ENCODE measurements at places on chromosomes 2 and 18.

DNA sequence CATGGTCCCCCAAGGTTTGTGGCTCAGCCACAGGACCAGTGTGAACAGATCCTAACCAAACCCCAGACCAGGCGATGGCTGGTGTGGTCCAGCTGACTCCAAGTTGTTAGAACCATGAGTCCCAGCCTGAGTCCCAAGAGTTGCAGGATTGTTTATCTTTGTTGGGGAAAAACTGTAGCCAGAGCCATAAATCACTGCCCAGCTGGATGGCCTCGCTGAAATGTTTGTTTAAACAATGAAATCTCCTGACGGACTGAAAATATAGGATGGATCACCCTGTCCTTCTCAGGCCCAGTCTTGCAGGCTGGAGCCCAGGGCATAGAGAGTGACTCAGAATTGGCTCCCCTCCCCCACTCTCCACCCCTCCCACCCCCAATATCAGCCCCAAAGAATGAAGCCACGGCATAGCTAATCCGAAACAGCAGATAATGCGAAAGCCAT lies 36.4 kb downstream of the PKDCC start:
- no peak for DNase-seq

DNA sequence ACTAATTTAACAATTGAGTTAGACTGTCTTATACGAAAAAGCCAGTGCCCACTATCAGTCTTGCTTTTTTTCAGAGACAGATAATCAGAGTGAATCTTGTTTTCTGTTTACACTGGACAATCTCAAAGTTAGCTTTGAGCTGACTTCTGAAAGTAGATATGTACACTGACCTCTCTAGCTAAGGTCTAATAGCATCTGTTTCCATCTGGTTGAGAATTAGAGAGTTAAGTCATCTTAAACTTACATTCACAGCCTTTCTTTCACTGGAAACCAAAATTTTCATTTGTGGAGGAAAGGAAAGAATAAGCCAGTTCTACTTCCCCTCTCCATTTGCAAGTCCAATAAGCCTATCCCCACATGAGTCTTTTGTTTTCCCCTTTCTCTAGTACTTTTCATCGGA lies 89.3 kb downstream of the VRK2 start:
- DNase-seq: no peak

GRCh38 chr2:216551234-216552068 lies 52.8 kb downstream of the RPL37A start:
- DNase-seq: no peak

- DNase-seq: no peak
Measured at GRCh38 chr18:69845593-69846506, 101.8 kb downstream of the CD226 start.

DNA sequence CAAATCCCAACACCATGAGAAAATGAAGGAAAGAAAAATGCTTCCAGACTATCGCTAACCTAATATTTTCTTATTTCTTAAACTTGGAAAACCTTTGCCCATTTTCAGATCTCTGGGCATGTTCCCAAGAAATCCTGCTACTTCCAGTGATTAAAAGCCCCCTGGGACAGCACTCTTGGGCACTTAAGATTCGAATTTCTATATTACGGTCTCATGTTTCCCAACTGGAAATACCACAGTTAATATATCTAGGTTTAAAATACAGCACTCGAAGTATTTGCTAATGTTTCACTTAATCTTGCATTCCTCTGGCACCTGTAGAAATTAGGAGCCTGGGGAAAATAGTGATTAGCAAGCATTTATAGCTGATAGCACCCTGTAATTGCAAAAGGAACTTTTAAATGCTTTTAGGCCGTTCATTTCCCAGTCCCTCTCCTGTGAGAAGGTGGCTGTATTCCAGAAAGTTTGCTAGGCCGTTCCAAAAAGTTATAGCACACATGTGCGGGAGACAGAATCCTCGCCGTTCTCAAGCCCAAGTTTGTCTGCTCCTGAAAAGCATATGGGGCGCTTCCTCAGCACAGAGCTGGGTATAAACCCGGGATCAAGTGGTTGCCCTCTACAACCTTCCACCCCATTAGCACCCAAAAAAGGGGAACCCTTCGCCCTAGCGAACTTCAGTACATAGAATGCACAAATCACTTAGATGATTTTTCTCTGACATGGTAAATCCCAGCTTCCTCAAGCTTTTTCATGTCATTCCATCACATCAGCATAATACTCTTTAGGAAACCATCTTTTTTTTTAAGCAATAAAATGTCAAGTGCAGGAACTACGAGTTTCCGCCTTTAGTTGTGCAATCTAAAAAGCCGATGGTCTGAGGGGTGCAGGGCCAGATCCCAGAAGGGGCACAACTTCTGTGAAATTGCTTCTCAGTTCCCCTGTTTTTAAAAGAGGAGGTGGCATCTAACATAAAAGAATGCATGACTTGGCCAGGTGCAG lies 60.6 kb downstream of the DIPK1C start:
- DNase-seq: no peak

DNA sequence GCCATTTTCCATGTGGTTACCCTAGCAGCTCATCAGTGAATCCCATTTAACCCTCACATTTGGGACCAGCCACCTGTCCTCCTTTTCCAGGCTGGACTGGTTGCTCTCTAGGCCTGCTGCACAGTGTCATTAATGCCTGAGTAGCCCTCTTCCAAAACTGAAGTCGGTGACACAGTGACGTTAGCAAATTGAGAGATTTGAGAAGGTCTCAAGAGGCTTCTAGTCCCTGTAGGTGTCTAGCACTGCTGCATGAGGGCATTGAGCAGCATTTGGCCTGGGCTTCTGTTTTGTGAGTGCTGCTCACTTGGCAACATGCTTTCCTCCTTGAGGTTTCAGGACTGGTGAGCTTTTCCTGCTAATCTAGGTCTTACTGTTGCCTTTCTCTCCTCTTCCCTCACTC lies 36.7 kb downstream of the PKP4 start:
- no peak for DNase-seq

DNA sequence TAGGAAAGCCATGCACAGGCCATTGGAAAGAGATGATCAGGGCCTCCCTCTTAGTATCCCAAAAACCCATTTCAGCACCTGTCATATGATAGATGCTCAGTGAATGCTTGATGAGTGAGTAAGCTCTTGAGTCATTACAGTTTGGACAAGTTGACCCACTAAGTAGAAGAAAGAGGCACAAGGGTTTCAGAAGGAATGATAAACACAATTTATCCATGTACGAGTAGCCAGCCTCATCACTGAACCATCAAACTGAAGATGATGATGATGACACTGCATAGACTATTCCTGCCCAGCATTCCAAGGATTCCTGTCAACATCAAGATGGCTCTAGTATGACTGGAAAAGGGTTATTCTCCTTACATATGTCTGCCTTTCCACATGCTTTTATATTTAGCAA lies 596.0 kb downstream of the BCL11A start:
- DNase-seq: no peak

DNA sequence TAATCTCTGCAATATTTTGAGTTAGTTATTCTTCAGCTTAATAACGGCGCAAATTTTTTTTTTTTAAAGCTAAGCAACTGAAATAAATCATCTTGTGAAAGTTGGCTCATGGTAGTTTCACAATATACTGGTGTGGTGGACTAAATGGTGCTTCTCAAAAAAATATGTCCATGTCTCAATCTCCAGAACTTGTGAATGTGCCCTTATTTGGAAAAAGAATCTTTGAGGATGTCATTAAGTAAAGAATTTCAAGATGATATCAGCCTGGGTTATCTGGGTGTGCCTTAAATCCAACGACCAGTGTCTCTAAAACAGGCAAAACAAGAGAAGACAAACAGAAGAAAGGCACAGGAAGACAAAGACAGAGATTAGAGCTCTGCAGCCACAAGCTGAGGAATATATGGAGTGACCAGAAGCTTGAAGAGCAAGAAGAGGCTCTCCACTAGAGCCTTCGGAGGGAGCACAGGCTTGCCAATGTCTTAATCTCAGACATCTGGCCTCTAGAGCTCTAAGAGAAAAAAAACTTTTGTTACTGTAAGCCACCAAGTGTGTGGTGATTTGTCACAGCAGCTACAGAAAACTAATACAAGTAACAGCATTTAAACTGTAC lies 71.4 kb downstream of the HNMT start:
- no peak for DNase-seq

DNA sequence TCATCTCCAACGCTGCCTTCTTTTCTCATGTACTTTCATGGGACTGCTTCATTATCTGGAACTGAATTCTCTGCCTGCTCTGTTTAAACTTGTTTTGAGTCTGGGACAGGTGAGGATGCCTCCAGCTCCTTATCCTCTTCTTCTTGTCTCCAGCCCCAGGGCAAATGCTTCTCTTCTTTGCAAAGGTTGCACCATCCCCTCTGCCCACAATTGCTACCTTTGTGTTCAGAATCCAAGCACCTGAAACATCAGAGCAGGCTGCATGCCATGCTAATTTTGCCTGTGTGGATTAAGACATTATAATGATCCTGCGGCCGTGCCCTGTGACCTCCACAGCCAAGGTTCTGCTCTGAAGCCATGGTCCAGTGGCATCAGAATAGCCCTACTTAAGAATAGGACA lies 309.5 kb downstream of the EPHA4 start:
- no peak for DNase-seq

DNA sequence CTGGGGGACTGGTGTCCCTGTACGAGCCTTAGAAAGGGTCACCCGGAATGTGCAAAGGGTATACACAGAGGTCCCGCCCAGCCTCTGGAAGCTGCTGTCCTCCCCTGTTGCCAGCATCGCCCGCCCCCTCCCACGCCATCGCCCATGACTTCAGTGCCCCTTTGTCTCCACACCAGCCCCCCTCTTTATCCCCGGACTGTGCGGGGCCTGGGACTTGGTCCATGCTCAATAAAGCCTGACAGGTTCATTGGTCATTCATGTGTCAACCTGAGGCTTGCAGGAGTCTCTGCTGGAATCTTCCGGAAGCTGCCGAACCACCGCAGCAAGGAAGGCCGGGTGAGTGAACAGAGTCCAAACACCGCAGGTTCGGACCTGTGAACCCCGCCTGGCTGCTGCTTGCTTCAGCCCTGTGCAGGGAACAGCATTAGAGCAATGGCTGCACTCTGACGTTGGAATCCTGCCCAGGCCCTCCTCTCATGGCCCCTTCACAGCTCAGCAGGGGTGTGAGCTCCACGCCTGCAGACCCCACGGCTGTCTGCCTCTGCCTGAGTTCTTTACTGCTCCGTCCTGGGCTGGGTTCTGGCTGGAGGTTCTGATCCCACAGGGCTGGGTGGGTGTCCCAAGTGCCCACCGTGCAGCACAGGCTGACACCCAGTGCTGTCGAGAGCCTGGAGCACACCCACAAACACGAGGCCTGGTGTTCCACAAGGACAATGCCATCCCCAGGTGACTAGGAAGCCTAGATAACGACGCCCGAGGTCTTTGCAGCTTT lies 96.5 kb downstream of the SEPTIN10 start:
- DNase-seq: no peak

GRCh38 chr2:112840068-112840445 lies 3.5 kb upstream of the IL1B start:
- no peak for DNase-seq

DNA sequence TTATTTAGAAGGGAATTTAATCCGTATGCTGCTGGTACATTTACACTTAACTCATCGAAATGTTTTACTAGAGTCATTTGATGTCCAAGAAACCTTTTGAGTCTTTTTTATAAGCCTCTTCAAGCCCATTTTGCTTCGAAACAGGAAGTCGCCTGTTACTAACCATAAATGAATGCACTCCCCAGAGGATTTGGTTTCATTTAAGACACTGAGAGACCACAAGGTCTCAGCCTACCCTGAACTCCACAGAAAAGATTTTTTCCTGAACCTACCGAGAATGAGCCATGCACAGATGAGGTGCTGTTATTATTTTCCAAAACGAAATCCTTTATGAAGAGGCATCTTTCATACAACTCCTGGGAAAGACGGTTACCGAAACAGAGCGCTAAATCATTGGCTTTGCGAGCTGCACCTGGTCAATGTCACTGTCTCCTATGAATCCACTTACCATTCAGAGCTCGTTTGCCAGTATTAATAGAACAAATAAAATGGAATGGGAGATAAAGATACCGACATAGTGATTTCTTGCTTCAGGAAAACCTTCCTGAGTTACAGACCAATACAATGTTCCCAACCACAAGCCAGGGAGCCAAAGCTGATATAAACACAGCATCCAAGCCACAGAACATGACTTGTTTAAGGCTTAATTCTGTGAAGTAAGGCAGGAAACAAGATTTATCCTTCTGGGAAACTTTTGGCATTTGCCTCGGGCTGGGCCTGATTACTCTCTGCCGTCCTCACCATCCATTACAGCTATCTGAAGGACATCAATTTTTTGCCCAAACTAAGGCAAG lies 382.1 kb downstream of the OSR1 start:
- no peak for DNase-seq

DNA sequence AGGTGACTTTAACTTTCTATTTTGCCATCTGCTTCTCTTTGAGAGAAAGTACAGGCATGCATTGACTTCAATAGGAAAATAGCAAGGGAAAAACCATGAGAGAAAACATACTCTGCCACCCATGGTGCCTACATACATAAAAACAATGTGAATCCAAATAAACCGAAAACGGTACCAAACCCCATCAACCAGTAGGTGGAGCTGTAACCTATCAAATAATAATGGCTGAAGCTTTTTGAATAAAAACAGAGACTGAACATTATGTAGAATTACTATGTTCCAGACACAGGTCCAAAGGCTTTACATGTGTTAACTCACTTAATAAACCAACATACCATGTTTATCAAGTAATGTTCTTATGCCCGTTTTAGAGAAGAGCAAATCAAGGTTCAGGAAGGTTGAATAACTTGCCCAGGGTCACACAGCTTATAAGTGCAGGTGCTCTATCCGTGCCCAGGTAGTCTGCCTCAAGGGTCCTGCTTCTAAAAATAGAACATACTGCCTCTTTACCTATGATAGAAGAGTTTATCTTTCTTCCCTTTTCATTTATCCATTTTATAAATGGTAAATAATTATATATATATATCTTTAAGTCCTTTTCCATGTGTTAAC lies 293.9 kb upstream of the SYT4 start:
- no peak for DNase-seq

DNA sequence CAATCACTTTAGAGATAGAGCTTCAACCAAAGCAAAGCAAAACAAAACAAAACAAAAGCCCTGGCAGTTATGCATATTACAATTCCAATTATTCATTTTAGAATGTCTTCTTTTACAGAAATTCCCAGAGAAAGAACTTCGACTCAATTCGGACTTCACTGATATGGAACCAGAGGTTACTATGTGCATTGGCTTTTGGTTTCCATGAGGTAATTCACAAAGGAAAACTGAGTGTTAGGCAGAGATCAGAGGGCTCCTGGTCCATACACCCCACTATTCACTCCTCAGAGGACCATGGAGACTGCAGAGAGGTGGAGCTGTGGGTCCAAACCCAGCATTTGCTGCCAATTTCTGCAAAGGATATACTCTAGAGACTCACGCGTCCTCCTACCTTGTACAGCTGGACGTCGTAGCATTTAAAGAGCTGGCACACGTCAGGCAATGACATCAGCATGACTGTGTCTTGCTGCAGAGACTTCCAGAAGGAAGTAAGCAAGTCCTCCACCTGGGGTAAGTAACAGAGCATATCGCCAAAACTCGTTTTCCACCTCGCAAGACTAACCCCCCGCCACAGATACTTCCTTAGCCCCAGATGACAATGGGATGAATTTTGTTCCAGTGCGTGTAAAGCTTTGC lies 31.3 kb upstream of the CREG2 start:
- DNase-seq: no peak

All from stimulated activated CD4-positive, alpha-beta T cell treated with anti-CD3 and anti-CD28 coated beads, Interleukin-15, amount 100 ng/mL, for 1 hour (primary cell).